ENCODE measurements at places on chromosomes 16 and 17. TPM values are rescaled to one million over a fixed set of nuclear protein-coding genes. Genes with fewer than 3 reads are reported as not detected.

DNA sequence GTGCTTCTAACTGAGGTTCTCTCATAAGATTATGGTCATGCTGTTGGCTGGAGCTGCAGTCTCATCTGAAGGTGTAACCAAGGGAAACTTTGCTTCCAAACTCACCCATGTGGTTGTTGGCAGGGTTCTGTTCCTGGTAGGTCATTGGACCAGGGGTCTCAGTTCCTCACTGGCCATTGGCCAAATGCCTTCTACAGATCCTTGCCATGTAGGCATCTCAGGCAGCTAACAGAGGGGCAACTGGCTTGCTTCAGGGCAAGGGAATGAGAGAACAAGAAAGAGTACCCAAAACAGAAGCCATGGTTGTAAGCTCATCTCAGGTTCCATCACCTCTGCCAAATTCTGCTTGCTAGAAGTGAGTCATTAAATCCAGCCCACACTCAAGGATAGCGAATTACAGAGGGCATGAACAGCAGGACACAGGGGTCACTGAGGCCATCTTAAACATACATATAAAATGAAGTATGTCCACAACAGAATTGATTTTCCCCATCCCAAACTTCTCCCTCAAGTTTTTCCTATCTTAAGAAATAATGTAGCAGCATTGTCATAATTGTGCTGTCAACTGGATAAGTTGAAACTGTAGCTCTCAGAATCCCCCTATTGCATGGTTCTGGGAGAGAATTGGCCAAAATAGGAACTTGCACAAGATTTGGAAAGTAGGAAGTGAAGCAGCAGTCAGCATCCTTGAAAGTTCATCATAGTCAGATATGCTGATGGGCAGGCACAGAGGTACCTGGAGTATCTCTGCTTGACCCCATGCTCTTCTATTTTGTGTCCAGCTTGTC, 42.4 kb upstream of the CES5A start:
- DNase-seq = no peak

GRCh38 chr16:20611975-20612481, 35.9 kb upstream of the ACSM2B start:
- no peak for DNase-seq

- DNase-seq = no peak
Observed at GRCh38 chr17:75081611-75082540, 5.9 kb upstream of the SLC16A5 start.

GRCh38 chr17:68606451-68607307, 5.5 kb upstream of the FAM20A start:
- no peak for DNase-seq

- DNase-seq = no peak
Observed at GRCh38 chr16:2226245-2226793, 2.9 kb downstream of the E4F1 start.

DNA sequence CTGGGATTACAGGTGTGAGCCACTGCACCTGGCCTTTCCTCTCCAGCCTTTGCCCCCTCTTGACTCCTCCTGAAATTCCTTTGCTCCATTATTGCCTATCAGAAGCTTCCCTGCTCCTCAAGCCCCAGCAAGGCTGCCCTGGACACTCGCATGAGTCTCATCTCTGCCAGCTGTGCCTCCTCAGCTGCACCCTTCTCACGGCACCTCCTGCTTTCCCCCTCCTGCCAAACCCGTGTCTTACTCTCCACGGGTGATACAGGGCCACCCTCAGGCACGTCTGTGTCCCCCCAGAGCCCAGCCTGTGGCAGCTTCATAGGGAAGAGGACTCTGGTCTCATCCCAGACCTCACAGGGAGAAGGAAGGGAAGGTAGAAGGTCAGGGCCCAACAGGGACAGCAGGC, 15.4 kb downstream of the G6PC3 start:
- DNase-seq = no peak

- peak; percentile 11 for DNase-seq
Observed at GRCh38 chr17:26809033-26809432, 484.9 kb upstream of the WSB1 start.

- no peak for DNase-seq
Observed at GRCh38 chr16:29940656-29941055, 14.6 kb upstream of the KCTD13 start.

GRCh38 chr16:49269201-49269600, 12.4 kb downstream of the CBLN1 start:
- DNase-seq = no peak

DNA sequence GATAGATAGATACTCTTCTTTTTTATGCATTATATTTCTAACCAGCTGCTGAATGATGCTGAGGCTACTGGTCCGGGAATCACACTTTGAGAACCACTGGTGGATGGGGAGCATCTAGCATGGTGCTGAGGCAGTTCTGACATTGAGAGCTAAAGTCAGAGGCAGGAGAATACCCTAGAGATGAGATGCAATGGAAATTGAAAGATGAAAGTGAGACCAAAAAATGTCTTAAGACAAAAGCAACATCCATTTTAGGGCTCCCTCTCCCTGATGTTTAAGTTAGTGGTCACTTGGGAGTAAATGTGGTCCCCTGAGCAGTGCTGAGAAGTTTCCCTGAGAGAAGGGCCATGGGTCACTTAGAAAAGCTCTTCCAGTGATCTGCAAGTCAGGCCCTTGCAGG, 6.8 kb downstream of the PCTP start:
- no peak for DNase-seq

GRCh38 chr17:73595479-73595878, 48.8 kb downstream of the SDK2 start:
- peak; percentile 40 for DNase-seq

- no peak for DNase-seq
Observed at GRCh38 chr17:14902297-14902696, 362.8 kb downstream of the PMP22 start.

GRCh38 chr16:89969741-89970410, 21.3 kb downstream of the DEF8 start:
- no peak for DNase-seq

DNA sequence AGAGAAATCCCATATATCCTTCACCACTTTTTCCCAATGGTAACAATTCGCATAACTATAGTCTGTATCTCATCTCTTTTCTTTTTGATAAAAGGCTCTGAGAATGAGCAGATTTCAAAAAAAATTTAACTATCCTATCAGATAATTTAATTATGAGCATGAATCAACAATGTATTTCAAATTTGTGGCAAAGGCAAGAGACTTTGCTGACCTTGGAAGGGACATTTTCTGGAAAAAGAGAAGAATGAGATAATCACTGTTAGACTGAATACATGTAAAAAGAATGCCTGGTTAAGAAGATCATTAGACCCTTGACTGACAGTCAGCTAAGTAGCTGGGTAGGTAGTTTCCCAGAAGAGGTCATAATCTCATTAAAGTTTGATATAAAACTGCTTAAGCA, 428.4 kb upstream of the XYLT1 start:
- no peak for DNase-seq

DNA sequence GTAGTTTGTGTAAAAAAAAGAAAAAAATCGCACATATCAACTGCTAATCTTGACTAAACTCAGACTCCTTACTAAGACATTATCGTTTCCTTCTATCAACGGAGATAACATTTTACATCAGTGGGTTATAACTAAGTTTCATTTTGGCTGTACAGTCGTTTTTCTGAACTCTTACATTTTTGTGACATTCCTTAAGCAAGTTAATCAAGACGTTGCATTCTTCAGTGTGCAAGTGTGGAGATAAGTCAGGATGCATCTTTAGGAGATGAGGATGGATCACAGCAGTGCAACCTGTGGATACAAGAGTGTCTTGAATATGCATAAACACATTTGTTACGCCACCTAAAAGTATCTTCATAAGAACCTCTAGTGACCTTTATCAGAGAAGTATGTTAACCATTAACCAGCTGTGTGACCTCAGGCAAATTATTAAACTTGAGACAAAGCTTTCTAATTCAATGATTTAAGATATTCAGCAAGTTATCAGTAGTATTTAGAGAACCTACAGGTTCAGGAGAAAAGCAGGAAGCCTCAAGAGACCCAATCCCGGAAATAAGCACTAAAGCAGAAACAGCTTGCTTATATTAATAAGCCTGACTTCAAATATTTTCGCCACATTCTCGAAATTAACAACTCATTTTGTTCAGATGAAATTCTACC, 9.4 kb downstream of the CMC2 start:
- DNase-seq = peak; percentile 12

Gene TBC1D26
- polyA plus RNA-seq = not detected

Gene SLFN12
- polyA plus RNA-seq = 26.1 TPM

Gene TBC1D3H
- not detected for polyA plus RNA-seq

Gene BAIAP2
- 6.0 TPM for polyA plus RNA-seq

Gene DNAH9
- not detected for polyA plus RNA-seq

Gene BRICD5
- polyA plus RNA-seq = 0.23 TPM

Gene ABCA10
- 0.64 TPM for polyA plus RNA-seq

Gene WNT9B
- not detected for polyA plus RNA-seq

Gene ALDH3A1
- polyA plus RNA-seq = 0.12 TPM
